ENCODE measurements at places on chromosomes 7 and 10.

GRCh38 chr7:45686441-45687184 is 112.4 kb downstream of the ADCY1 start:
- no peak for DNase-seq

- DNase-seq = no peak
Observed at GRCh38 chr10:49175587-49176309, 12.4 kb downstream of the TMEM273 start.

DNA sequence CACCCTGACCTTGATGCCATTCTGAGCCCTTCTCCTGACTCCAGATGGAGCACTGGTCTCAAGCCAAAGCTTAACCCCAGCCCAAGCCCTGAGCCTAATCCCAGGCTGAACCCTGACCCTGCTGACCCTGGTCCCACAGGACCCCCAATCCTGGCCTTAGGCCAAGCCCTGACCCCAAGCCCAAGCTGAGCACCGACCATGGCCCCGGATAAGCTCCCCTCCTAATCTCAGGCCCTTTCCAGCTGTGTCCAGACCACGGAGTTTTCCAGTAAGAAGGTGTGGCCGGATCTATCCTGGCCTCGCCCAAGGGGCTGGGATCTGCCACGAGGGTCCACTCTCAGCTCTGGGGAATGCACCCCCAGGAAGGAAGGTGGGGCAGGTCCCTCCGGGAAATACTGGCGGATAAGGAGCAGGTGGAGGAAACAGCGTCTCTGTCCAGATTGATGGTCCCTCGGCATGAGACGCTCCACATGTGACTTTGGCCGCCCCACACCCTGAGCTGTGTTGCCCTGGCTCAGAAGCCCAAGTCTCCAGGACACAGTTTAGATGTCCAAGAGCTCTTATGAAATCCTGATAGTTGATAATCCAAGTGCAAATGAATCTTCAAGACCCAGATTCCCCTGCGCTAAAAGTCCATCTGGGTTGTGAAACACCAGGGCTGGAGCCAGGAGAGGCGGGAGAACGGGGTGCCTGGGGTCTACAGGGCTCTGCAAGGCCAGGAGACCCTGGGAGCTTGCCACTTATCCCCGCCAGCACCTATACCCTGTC is 10.4 kb downstream of the ELN start:
- DNase-seq = no peak

GRCh38 chr7:103989200-103989784 is at the start of gene RELN:
TSS of gene RELN (minus strand) at chr7:103989658. CDS start at chr7:103989356, 302 bp downstream.
- no peak for DNase-seq

- DNase-seq = no peak
Observed at GRCh38 chr10:5411941-5412276, 448 bp upstream of the NET1 start.

DNA sequence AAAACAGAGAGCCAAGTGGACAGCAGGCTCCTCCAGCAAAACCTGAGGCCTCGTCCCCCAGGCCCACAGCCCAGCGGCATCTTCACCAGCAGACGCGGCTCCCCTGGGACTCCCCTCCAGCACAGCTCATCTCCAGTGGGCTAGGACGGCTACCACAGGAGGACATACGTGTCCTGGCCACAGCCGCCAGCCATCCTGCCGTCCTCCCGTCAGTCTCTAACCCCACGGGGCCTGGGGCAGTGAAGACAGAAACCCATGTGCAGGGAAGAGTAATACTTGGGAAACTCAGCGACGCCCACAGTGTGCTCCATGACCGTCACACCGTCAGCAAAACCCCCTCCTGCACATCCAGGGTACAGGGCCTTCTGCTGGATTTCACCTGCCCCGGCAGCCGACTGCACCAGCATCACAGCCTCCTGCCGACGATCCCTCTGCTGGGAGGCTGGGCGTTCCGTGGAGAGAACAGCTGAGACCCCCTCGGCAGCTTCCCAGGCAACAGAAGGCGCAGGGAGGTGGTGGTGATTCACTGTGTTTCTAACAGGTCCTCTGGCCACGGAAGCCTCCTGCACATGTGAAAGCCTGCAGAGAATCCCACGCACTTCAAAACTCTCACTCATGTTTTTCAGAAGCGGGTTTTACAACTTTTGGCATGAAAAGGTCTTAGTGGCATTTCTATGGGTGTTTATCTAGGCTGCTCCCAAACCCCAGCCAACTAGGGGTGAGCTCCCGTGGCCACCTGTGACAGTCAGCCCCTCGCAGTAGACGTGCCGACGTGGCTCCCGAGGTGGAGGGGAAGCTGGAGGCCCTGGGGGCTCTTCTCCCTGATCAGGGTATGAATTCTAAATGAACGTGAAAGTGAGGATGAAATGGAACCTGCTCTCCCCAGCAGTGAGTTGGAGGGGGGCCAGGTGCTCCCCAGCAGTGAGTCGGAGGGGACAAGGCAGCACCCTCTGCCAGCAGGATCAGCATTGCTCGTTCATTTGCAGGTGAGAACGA is 513.5 kb downstream of the PTPRN2 start:
- no peak for DNase-seq

DNA sequence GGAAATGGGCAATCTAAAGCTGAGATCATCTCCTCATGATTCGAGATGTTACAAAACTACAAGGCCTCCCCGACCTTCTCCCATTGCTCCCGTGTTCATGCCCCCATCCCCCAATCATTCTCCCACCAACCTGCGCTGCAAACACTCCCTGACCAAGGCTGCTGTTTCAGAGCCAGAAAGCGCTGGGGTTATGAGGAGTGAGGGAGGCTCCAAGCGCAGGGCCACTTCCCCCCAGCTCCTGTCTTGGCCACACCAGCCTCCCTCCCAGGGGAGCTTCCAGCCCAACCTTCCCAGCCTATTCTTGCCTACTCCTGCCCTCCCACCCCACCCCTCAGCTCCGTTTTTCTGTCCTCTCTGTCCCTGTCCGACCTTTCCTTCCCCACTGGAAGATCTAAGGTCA is 14.7 kb upstream of the NODAL start:
- DNase-seq = no peak
